ENCODE measurements at places on chromosomes 5 and 9.

- no peak for DNase-seq
These were observed 160.9 kb upstream of the DMAC1 start for GRCh38 chr9:7960320-7961050.

DNA sequence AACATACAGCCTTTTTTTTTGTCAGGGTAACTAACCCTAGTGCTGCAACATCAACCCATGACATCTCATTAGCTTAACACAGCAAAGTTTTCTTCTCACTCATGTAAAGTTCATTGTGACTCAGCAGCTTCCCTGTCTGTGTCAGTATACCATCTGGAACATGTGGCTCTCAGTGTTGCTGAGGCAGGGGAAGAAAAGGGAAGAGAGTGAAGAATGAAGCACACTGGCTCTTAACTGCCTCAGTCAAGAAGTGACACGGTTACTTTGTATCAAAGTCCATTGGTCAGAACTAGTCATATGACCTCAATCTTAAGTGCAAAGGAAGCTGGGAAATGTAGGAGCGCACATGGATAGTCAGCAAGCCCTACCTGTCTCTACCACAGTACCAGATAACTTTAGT lies 185.0 kb upstream of the ELL2 start:
- DNase-seq = peak; percentile 76

DNA sequence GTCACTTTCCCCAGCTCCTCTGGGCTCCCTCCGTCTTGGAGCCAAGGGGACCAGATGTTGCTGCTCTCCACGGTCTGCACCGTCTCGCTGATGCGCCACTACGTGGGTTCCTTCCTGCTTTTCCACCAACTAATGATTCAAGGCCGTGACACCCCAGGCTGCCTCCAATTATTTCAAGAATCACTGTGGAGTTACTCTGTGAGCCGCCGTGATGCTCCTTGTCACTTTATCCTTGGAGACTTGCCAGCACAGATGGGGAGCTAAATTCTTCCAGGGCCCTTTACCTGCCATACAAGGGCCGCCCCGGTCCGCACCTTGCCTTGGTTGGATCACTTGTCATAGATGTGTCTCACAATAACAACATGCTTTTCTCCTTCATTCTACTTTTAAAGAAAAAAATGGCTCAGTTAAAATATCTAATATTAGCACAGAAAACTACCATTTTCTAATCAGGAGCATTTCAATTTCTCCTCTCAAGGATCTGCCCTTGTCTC lies 202.0 kb downstream of the FSTL4 start:
- DNase-seq = no peak

DNA sequence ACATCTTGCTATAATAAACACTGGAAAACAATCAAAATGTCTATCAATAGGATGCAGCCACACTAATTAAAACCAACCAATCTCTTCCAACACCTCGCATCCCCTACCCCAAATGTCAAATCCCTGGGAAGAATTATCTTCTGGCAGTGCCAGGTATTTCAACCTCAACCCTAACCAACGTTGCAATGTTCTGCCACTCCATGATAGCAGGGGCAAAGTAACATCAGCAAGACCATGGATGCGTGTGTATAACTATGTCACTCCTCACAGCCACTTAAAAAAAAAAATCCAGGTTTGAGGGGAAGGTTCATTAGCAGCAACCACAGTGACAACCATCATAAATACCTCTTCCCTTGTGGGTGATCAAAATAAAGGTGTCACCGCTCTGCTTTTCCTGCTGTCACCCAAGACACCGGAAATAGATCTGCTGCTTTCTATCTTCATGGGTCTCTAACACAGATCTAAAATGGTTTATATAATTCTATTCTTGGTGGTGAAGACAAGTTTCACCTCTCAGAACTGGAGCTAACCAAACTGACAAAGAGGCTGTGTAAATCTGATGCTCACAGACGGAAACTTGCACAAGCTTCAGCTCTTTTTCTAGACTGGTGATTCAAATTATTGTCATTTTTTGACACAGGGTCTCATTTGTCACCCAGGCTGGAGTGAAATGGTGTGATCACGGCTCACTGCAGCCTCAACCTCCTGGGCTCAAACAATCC lies 9.9 kb downstream of the HSPA9 start:
- no peak for DNase-seq

DNA sequence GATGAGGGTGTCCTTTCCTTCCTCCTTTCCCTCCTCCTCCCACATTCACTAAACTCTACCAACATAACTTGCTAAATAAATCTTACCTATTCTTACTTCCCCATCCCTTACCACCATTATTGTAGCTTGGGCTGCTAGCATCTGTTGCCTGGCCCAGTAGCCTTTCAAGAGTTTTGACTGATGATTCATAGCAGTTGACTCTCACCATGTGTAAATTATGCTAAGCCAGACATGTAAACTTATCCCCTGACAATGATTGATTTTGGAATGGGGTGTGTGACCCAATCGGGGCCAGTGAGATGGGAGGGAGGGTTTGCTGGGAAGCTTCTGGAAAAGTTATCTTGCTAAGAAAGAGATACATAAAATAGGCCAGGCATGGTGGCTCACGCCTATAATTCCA lies 161.8 kb upstream of the SPRY4 start:
- DNase-seq = no peak

GRCh38 chr9:81687521-81688261 lies 1.7 kb downstream of the TLE1 start:
- no peak for DNase-seq

GRCh38 chr5:11483630-11484029 lies 420.6 kb downstream of the CTNND2 start:
- peak; percentile 13 for DNase-seq

GRCh38 chr9:15155826-15156225 lies 151.2 kb downstream of the TTC39B start:
- peak; percentile 66 for DNase-seq

DNA sequence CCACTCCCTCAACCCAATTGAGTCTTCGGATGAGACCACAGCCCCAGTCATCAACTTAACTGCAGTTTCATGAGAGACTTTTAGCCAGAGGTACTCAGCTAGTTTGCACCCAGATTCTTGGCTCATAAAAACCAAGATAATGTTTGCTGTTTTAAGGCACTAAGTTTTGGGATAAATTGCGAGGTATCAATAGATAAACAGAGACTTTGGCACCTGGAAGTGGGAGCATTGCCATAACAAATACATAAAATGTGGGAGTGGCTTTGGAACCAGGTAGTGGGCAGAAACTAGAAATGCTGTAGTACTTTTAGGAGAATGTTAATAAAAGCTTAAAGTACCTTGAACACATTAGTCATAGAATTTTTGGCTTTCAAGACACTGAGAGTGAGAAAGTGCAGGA lies 439.8 kb downstream of the SH3GL2 start:
- DNase-seq = no peak

Data from stromal cell of bone marrow (primary cell).